NB4 (cell line): ENCODE measurements at places on chromosomes 5 and 9.

DNA sequence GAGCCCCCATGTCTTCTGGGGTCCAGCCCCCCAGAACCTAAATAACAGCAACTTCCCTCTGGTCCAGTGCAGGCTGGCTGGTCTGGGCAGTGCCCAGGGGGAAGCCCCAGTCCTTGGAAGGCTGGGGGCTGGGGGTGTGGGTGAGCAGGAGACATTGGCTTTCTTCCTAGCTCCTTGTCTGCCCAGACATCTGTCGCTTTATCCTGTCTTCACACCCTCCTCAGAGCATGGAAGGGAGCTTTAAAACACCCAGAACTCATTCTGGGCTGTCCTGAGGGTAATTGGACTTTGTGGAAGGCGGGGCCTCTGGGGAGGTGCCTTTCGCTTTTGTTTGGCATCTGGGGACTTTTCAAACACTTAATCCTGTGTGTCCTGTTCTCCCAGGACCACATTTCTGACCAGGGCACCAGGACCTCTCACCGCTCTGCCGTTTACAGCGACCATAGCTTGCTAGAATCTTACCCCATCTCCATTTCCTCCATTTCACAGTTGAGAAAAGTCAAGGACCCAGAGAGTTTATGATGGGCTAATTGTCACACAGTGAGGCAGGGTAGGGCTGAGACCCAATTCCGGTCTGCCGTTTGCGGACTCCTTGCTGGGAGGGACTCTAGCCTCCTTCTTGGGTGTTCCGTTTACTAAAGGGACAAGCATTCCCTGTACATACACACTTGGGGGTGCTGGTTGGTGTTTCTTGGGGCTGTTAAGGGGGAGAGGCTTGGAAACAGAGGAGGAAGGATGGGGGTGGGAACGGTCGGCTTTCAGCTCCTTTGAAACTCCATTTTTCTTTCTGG lies 1.1 kb downstream of the GSN start:
- peak; percentile 81 for DNase-seq

GRCh38 chr5:40962207-40962955 lies 53.1 kb downstream of the C7 start:
- DNase-seq = no peak

DNA sequence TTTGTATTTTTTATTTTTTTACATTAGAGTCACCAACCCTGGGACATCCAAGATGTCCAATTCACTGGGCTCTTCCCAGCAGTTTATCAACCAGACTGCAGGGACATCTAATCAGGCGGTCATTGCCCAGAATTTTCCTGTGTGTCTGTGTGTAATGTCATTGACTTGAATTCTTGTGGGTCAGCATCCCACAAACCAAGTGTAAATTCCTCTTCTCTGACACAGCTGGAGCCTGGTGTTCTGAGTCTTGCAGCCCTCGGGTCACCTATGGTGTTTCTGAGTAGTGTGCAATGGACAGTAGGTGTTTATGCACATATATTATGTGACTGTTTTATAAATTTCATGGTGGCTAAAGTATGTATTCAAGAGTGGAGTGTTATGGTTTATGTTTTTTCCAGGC lies 815.7 kb downstream of the SEMA5A start:
- DNase-seq = no peak

DNA sequence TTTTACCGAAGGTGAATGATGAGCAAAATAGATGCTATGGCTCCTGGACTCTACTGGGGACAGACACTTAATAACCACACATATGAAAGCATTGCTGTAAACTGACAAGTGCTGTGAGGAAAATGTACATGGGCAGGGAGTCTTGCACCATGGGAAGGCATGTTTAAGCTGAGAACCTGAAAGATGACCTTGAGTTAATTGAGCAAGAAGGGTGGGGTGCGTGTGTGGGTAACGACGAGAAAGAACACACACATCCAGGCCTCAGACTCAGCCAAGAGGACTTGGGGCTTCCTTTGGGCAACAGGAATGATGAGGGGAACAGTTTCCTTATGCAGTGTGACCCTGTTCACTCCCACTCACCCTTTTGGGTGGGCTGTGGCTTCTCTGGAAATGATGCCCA lies 73.1 kb downstream of the HSPA4 start:
- DNase-seq = no peak

GRCh38 chr5:305050-305449 lies 16.5 kb upstream of the AHRR start:
- no peak for DNase-seq

DNA sequence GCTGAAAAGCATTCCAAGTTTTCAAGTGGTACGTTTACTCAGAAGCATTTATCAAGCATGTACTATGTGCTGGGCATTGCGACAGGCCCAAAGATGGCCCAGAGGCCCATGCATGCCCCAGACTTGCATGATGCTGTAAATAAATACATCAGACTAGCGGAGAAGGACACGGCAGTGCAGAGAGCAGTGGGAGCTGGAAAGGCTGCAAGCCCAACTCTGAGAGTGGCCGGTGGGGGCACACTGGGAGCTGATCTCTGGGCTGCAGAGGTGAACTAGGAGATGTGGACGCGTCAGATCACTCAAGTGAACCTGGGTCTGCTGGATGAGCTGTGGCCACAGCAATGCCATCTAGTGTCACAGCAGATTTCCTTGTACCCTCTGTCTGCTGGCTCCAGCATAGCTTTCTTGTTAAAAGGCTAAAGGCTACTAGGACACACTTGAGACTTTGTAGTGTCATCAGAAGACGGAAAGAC lies 246.9 kb downstream of the FANCC start:
- DNase-seq = no peak

DNA sequence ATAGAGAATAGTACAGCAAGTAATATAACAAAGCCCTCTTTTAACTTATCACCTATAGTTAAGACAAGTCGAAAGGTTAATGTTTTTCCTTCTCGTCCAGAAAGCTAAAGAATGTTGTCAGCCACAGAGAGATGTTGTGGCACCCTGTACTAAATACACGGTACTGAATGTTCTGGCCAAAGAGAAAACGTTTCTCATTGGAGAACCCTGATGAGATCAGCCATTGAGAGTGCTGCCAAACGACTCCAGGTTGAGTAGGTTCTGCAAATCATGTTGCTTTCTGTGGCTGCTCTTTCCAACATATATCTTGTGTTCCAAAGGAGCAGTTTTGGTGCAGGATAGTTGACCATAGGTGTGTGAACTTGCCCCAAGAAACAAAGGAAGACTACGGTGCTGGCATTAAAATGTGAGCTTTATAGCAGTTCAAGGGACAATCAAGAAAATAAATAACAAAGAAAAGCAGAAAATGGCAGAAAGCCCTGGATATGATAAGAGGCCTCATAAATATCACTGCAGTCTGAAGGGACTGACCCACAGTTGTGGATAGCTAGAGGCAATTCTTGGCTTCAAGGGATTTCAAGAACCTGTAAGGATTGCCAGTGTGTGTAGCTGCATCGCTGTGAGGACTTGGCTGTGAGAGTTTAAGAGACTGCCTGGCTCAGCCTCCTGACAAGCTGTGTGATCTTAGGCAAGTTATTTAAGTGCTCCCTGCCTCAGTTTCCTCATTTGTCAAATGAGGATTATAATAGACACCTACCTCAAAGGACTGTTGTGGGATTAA lies 102.7 kb downstream of the ARHGEF28 start:
- DNase-seq = no peak

- DNase-seq = no peak
These were observed 558.5 kb downstream of the EFNA5 start for GRCh38 chr5:107112216-107112615.

DNA sequence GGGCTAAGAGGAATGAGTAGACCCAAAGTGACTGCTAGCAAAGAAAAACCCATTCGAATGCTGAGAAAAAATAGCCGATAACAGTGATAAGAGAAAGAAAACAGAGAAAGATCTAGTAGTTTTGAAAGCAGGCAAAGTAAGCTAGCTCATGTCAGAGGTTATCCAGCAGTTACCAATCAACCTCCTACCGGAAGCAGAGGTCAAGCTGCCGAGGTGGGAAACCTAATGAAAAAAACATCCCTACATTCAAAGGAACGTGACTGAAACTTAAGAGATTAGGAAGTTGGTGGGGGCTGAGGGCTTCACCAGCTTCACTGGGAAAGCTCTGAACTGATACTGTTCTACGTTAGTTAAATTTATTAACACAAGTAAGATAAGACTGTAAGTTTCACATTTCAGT lies 32.6 kb downstream of the SSBP2 start:
- DNase-seq = no peak

GRCh38 chr5:133480866-133481265 lies 131.5 kb downstream of the FSTL4 start:
- DNase-seq = no peak

DNA sequence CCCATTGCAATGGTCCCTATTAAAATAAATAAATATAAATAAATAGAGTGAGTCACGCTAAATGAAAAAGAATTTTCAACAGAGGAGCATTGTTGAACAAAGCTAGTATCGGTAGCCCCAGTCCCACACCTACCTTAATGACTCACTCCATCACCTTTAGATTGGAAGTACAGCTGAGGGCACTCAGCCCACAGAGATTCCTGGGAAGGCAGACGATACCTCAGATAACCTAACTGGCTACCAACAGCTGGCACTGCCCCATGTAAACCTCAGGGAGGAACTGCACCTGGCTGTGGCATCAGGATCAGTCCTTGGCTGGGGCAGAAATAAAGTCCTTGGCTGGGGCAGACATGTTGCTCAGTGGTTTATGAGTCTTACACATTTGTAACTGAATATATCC lies 49.3 kb downstream of the SPRY4 start:
- DNase-seq = no peak

- peak; percentile 29 for DNase-seq
These were observed 2.3 kb downstream of the ICE1 start for GRCh38 chr5:5424736-5425135.

DNA sequence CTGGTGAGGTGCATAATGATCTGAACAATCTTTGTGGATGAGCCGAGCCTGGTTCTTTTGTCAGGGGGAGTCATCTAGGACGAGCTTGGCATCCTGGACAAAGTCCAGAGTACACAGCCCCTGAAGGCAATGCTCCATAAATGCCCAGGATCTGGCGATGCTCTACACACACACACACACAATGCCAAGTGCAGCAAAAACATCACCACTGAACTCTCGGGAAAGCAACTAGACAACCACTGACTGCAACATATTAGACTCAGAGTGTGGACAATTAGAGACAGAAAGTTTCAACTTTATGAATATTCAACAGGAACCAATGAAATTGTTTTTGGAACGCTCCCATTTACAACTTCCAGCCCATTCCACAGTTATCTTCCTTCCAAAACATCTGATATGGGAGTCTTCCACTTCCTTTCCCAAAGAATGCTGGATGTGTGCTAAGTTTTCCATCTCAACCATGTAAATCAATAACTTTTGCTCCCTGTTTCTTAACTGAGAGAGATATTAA lies 227.6 kb upstream of the ANKRD55 start:
- DNase-seq = no peak

DNA sequence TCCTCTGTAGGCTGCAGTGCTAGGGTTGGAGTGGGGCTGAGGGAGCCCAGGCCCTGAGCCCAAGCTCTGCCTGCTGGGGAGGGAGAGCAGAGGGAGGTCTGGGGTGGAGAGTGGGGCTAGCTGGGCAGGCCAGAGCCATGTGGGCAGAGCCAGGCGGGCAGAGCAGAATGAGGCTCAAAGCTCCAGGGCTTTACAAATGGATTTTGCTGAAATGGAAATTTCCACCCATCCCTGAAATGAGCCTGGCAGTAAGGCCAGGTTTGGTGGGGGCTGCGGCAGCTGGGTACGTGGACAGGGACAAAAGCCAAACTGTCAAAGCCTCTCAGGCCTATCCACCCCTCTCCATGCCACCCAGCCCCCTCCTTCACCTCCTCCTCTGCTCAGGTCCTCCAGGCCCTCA lies 74.2 kb upstream of the ARAP3 start:
- no peak for DNase-seq

GRCh38 chr9:136719195-136719880 lies 7.0 kb downstream of the DIPK1B start:
- no peak for DNase-seq

DNA sequence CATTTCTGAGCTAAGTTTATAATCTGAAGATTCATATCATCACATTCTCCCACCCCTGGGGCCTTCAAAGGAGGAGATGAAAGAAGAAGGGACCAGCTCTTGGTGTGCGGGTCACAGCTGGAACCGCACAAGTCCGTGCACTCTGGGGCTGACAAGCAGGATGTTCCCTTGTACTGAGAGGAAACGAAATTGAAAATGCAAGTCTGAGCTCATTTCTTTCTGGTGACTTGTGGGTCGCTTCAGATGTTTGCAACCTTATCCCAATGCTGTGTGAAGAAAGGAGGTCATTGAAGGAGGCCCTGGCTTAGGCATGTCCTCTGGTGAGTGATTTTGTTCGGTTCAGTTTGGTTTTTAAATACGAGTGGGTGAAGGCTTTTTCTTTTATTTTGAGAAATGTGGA lies 59.6 kb downstream of the C9orf152 start:
- no peak for DNase-seq

DNA sequence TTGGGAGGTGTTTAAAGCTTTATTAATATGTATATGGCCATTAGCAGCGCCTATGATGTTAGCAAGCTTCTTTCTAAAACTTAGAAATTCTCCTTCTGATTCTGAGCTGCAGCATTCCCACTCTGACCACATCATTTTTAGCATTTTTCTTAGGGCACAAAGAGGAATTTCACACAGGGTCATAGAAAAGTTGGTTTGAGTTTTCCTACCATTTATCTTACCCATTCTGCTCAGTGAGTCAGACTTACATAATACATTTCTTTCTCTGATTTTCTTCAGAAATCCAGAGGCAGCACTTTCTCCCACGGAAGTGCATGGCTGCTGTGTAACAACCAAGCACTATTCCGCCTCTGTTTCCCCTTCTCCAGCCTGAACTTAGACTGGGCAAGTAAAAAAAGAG lies 246.6 kb downstream of the ARL15 start:
- no peak for DNase-seq

- no peak for DNase-seq
These were observed 209.7 kb upstream of the NUDT12 start for GRCh38 chr5:103772248-103772647.

GRCh38 chr5:59766427-59767210 lies 126.9 kb downstream of the PDE4D start:
- DNase-seq = no peak

DNA sequence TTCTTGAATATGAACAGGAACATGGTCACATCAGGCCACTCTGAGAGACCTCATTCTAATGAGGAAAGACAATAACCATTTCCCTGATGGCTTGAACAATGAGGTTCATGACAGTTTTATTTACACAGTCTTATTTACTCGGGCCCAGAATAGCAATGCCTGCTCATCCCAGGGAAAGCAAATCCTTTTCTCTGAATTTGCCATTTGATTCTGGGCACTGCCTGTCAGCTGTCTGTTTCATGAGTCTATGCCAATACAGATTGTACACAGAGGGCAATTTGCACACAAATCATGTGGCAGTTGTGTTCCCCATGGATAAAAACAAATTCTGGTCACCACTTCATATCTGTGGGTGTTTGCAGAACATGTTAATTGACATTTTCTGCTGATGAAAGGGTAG lies 492.5 kb downstream of the ACTL7B start:
- no peak for DNase-seq
